Fibroblast of upper back skin (primary cell): ENCODE measurements at places on chromosomes 4 and X.
A peak's percentile ranks its signal among the peaks of the same experiment; 100 is the strongest.

DNA sequence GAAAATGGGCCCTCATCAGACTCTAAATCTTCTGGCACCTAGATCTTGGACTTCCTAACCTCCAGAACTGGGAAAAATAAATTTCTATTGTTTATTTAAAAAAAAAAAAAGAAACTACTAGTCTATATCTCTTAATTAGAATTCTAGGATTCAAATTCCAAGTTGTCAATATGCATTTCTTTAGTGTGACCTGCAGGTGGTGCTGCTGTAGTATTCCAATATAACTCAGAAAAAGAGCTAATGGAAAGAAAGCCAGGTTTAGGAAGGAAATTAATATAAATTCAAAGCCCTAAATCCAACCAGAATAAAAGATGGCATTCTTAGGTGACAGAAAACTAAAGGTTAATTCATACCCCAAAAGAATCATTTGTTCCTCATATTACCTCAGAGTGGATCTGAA, 80.0 kb upstream of the NALF2 start:
- DNase-seq = peak; percentile 3

DNA sequence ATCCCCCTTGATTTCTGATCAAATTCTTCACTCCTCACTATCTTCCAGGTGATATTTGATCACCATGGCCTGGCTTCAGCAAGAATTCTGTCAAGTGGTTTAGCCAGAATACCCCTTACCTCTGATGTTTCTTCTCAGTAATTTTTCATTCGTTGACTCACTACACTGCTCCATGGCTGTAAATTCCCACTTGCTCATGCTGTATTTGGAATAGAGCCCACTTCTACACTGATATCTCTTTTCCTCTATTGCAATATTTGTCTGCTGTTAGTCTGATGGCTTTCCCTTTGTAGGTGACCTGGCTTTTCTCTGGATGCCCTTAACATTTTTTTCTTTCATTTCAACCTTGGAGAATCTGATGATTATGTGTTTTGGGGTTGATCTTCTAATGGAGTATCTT, 73.9 kb upstream of the DIPK2B start:
- peak; percentile 21 for DNase-seq

GRCh38 chr4:31234901-31235300, 514.7 kb downstream of the PCDH7 start:
- no peak for DNase-seq

DNA sequence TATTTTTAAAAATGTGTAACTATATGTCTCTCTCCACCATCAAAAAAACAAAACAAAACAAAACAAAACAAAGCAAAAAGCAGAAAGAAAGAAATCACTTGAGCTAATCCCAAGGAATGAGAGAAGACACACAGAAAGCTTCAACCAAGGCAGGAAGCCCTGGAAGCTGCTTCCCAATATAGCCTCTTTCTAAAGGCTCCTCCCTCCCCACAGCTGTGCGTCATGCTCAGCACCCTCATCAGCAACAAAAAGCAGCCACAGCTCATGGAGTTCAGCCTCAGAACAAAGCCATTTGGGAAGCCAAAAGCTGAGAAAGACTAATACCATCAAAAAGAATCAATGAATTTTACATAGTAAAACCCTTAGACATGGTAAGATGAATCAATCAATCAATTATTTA, 501.6 kb upstream of the SMIM31 start:
- DNase-seq = no peak

DNA sequence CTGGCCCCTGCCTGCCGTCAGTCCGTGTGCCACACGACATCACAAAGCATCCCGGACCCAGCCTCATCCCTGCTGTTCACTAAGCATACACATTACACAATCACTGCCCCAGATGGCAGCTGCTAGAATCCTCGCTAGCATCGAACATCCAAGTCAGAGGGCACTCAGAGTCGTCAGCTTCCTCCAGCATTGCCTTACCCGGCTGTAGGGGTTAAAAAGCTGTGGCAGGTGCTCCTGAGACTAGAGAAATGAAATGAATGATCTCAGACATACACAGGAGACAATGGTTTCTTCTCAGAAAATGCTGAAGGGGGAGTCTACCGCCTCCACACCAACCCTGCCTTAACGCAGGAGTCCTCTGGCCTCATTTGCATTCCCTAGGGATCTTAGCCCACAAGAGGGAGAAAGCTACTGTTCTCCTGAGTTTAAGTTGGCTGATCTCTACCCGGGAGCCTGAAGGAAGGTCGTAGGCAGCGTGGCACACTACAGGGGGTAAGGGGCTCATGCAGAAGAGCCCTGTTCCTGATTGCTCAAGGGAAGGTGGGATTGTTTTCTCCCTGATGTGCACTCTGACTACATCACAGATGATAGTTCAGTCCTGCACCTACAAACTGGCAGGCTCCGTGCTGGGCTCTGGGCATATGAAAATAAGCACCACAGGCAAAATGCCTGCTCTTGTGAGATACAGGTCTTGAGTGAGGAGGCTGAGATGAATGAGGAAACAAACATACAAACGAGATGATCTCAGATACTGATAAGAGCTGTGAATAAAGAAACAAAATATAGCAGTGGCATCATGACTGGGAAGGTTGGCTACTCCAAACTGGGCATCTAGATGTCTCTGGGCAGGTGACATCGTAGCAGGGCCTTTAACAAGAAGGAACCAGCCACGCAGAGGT, 2.6 kb upstream of the KIAA0232 start:
- no peak for DNase-seq

DNA sequence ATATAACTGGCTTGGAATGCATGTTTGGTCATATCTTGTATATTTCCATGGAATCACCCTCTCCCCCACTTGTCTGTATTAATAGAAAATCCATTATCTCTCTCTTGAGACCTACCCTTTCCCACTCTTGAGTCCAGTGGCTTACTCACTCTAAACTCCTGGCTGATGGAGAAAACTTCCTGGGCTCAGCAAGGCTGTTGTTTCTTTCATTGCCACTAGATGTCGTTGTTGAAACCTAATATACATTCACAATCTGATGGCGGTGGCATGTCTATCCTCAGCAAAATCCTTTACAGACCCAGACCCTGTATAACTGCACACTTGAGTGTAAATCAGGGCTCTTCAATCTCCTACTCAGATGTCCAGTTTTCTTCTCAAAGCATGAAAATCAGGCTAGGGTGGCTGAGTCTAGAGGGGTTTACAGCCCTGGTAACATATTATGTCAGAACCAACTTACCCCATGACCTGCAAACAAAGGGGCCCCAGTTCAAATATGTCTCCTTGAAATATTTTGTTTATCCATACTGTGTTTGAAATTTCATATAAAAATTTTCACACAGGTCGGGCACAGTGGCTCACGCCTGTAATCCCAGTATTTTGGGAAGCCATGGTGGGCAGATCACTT, 70.0 kb upstream of the FAM241A start:
- peak; percentile 79 for DNase-seq

- DNase-seq = no peak
These were observed 914.0 kb upstream of the PRKX start for GRCh38 chrX:4627414-4627813.

DNA sequence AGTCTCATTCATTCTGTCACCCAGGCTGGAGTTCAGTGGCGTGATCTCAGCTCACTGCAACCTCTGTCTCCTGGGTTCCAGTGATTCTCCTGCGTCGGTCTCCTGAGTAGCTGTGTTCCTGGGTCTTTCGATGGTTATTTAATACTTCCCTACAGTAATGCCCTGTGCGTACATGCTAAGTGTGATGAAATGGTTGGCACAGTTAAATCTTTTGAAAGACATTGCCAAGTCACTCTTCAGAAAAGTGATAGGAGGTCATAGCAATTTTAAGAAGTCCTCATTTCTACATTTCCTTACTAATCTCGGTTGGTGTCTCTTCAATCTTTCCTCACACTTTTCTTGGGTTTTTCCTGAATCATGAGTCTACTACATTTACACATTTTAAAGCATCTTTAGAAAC, 14.4 kb downstream of the HTT-AS start:
- no peak for DNase-seq

- DNase-seq = peak; percentile 14
These were observed 23.1 kb upstream of the TNIP3 start for GRCh38 chr4:121187206-121187605.

- peak; percentile 8 for DNase-seq
These were observed 33.8 kb upstream of the GPR174 start for GRCh38 chrX:79110731-79111130.

DNA sequence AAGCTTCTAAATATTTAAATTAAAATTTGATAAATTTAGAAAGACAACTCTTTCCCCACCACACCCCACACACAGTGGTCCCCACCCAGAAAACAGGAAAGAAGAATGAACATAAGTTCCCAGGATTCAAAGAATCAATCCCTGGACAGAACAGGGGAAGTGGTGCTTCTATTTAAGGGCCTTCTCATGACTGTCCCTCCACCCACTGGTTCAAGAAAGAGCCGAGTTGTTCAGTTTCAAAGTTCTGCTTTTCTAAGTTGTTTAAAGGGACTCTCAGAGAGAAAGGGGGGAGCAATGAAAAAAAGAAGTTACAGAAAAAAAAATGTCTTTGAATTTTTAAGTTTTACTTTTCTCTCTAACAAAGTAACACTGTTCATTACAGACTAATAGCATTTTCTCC, 195.8 kb downstream of the PDGFC start:
- DNase-seq = no peak

- DNase-seq = no peak
These were observed 214.2 kb downstream of the ZNF674 start for GRCh38 chrX:46330981-46331380.

GRCh38 chrX:51332188-51332942, at the start of gene NUDT10:
Gene NUDT10, plus strand, starts transcription at chrX:51332822. Its CDS starts 144 bp downstream, at chrX:51332966.
- DNase-seq = peak; percentile 52

DNA sequence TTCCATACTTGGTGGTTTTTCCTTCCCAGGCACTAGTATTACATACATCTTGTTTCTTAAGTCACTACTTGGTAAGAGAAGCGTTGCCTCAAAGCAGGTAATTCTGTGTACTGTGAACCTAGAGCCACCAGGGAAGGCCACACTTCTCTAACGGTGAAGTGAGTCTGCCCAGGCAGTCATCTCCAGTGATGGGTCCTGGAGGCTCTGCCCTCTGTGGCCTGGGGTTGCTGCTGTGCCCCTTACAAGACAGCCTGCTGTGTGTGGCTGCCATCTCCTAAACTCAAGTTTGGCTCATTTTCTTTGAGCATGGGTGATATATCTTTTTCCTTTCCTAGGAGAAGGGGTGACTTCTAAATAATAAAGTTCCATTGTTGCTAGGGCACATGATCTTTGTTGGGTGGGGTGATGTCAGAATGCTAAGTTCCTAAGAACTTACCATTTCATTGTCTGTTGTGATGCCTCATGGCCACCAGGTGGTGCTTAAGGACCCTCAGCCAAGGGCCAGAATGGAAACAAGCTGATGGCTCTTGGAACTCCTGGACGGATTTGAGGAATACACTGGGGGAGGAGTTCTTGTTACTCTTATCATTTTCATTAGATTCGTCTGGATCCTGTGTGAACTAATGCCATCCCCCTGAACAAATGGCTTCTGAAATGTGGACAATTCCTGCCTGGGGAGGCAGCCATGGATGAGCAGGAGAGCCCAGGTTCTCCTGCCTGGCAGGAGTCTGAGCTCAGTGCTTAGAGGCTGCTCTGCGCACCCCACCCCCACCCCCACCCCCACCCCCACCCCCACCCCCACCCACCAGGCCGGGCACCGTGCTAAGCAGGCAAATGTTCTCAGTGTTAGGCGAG, 41.1 kb upstream of the WDR1 start:
- DNase-seq = peak; percentile 66

DNA sequence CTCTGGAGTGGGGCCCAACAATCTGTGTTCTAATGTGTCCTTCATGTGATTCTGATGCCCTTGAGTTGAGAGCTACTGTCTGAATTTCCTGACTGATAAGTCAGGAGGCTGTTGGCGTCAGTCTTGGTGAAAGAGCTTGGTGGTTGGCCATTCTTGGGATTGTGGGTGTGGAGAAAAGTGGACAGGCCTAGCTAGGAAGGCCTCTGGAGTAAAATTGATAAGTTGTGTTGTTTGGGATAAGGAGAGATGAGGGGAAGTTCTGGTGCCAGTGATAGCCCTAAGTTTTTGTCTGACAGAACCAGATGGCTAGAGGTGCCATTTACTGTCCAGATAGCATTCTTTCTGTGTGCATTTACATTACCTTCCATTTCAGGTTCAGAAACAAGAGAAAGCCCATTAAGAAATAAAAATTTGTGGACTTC, 11.7 kb downstream of the NSD2 start:
- no peak for DNase-seq

GRCh38 chrX:1185561-1185960, 26.9 kb downstream of the CRLF2 start:
- DNase-seq = no peak

GRCh38 chr4:138898282-138898681, 117.3 kb upstream of the NOCT start:
- peak; percentile 38 for DNase-seq

DNA sequence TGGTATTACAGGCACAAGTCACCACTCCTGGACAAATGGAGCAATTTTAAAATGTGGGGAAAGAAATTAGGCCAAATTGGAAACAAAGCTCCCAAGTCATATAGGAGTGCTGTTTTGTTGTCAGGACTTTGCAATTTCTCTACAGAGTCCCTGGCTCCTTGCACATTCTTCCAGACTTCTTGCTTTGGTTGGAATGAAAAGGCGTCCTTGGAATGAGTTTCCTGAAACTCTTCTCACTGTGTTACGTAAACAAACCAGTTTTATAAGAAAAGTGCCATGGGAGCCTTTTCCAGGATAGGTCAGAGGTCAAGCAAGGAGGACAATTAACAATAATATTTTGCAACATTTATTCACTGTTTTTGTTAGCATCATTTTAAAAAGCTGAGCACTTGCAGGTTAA, 32.4 kb upstream of the KIT start:
- DNase-seq = no peak

GRCh38 chr4:90718931-90719330, 591.7 kb downstream of the CCSER1 start:
- no peak for DNase-seq

DNA sequence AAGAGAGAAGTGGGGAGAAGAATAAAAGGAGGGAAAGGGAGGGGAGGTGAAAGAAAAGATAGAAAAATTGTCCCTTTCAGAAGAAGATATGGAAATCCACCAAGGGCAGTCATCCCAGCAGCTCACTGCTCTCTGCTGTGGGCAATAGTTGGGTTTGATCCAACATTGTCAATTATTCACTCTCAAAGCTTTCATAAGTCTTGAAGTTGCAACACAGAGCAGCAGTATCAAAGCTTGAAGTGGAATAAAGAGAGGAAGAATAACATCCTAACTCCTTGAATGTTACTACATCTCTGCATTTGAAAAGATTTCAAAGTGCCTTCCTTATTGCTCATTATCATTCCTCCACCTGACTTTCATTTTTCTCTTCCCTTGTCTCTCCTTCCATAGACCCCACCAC, 62.3 kb upstream of the HHIP start:
- DNase-seq = peak; percentile 71

DNA sequence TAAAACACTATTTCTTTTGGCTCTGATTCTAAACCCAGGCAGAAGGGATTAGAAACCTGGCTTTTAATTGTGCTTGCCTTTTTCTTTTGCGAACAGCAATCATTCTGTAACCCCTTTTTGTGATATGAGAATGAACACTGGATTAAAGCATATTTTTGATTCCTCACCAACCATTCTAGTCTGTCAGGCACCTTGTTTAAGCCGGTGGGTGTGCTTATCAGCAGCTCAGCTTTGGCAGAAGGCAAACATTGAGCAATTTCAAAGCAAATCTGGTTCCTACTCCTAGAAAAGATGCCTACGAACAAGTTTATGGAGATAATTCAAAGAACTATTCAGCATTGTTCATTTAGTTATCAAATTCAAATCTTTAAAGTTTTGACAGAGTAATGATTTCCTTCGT, 265.1 kb upstream of the FAM241A start:
- no peak for DNase-seq

- no peak for DNase-seq
These were observed 297.5 kb downstream of the IL1RAPL2 start for GRCh38 chrX:104863466-104863865.
